Neuronal stem cell (in vitro differentiated cells): ENCODE measurements at places on chromosomes 12 and 14.
A peak's percentile ranks its signal among the peaks of the same experiment; 100 is the strongest.

DNA sequence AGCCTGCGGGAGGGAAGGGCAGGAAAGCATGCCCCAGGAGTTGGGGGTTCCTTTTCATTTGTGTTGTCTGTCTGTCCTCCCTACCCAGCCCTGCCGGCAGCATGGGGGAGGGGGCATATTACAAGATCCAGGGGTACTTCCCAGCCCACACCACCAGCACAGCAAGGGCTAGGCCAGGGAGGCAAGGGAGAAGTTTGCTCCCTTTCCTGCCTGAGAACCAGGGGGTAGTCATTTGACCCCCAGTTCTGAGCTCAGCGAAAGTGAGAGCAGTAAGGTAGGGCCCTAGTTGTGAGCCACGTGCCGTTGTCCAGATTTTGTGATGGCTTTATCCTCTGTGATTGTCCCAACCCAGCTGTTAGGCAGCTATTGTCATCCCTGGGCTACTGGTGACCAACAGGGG, 364.7 kb downstream of the BCL11B start:
- DNase-seq = no peak

- DNase-seq = no peak
These were observed 86.9 kb upstream of the STXBP6 start for GRCh38 chr14:25136811-25137210.

- peak; percentile 56 for DNase-seq
These were observed at the start of gene C14orf39 for GRCh38 chr14:60485598-60486251. TSS of gene C14orf39 (minus strand) at chr14:60486063. CDS start at chr14:60485078, 985 bp downstream.

DNA sequence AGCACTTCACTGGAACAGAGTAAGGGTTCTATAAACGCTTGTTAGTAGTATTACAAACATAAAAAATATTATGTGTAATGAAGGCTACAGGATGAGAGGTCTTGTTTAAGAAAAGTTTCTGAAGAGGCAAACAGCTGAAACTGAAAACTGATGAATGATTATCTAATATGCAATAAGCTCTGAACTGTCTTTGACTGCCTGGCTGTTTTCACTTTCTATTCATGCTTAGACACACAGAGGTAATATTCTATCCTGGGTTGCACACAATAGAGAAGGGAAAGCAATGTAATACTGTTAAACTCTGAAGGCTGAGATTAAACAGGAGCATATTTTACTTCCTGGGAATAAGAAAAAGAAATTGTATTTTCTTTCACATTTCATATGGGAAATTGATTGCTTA, 251.3 kb downstream of the ALX1 start:
- DNase-seq = no peak

DNA sequence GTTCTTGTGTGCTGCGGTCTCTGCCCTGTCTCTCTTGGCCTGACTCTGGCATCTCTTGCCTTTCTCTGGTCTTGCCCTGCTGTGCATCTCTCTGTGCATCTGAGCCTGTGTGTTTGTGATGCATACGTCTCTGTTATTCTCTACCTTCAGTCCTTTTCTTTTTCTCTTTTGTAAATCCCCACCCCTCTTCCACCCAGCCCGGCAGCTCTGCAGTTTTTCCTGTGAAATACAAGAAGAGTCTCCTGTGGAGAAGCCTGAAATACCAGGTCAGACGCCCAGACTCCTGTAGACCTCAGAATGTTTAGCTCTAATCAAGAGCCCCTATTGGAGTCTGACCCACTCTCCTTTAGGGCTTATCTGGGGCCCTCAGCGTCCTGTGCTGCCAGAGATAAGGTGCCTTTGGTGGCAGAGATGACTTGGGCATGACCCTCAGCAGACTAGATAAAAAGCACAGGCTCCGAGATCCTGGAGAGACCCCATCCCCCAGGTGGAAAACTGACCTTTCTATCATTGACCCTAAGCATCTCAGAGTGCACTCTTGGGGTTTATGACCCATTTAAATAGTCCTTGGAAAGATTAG, 167.5 kb upstream of the SRRM4 start:
- DNase-seq = no peak

GRCh38 chr14:62253911-62254310, 491.7 kb downstream of the SNAPC1 start:
- DNase-seq = no peak

DNA sequence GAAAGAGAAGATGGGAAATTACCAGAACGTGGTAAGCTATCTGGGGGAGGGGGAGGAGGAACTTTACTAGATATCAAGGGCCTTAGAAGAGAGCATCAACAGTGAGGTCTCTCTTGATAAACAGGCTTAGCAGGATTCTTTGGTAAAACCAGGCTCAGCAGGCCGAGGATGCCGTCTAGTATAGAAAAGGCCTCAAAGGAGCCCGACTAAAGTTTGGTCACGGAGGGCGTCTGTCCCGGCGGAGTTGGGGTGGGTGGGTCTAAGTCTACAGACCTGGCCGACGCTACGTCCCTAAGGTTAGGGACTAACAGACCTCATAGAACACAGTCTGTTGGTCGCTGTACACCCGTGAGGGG, 538 bp upstream of the TIGAR start:
- DNase-seq = peak; percentile 11

DNA sequence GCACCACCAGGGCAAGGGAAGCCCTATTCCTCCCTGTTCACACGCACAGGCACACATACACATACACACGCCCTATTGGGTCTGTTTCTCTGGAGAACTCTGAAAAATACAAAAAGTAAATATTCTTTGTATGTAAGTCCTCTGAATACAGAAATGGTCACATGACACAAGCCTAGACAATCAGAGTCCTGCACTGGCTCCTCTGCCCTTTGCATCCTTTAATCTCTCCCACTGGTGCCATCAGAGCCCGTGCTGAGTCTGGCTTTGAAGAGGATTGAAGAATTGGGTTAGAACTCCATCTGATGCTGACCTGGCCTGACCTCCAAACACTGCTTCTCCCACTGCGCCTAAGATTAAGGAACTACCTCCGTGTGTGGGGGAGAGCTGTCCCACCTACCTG, 273.2 kb upstream of the TBX3 start:
- no peak for DNase-seq

GRCh38 chr12:20194171-20194570, 174.2 kb upstream of the PDE3A start:
- DNase-seq = no peak

- no peak for DNase-seq
These were observed 13.0 kb upstream of the TMTC2 start for GRCh38 chr12:82673698-82674097.

- DNase-seq = no peak
These were observed 920.9 kb upstream of the LRFN5 start for GRCh38 chr14:40685764-40686163.

DNA sequence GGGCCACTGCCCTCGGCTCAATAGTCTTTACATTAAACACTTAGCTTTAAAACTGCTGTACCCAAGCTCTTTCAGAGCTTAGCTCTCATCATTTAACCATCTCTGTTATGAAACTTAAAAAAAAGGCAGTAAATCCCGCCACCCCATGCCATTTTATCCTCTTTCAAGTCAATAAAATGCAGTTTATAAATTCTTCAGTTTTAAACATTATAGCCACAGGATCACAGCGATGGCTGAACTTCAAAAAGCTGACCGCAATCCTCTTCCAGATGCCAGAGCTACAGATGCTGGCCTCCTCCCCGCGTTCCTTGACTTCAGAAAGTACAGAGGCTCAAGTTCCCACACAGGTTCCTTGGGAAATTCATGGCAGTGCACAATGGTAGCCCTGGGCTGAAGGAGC, 4.2 kb downstream of the OR10G3 start:
- DNase-seq = no peak

DNA sequence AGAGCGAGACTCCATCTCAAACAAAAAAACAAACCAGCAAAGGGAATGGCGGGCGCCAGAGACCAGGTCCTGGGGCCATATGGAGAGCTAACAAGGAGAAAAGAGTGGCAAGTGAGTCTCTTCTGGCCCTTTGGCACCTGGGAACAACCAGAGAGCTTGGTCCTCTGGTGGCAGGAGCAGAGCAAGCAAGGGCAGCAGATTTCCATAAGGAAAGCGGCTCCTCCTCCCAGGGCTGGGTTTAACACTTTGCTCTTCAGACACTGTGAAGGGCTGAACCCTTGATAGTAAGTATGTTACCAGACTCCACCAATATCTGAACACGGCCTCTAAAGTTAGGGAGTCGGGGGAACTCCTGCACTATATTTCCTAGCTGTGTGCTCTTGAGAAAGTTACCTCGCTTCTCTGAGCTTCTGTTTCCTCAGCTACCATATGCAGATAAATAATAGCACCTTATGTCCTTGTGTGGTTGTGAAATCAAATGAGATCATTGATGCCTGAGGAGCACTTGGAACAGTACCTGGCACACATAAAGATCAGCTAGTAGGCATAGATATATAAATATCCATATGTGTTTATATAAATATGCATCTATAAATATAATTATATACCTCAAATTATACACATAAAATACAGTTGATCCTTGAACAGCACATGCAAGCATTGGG, 33.4 kb upstream of the PLEKHG6 start:
- no peak for DNase-seq

DNA sequence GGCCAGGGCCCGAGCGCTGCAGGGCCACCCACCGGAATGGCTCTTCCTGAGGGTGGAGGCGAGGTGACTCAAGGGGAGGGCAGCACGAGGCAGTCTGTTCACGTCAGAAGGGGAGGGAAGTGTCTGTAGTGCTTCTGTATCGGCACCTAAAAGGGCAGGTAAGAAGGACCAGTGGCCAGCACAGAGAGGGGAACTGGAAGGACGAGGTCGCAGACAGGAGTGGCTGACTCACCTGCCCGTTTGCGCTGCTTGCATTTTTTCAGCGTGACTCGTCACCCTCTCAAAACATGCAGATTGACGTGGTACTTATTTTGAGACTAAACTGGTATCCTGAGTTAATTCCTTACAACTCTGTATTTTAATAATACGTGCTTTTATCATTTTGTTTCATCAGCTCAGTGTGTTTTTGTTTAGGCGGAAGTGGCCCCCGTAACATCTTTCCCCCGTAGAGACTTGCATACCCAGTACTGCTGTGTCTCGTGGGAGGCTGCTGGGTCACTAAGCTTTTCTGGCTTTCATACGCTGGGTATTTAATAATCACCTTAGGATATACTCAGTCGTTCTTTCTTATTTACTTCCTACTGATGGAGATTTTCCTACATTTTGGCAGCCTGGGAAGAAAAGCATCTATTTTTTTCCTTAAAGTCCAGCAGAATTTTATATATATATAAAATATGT, 26.4 kb downstream of the SFSWAP start:
- no peak for DNase-seq

DNA sequence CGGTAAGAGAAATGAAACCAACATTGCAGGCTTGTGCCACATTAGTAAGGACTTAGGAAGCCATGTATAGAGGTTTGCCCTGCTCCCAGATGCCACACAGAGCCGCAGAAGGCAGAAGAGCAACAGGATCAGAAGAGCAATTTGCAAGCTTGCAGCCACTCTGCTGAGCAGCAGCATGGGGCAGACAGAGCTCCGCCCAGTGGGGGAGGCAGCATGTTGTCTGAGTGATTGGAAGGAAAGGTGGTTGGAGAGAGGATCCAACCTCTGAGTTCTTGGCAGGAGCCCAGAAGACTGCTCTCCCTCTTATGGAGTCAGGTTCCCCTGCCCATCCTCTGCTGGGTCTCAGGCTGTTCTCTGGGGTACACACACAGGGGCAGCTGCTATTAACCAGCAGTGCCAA, 2.3 kb upstream of the KRT6A start:
- no peak for DNase-seq

GRCh38 chr12:106429636-106430035, 72.1 kb downstream of the POLR3B start:
- DNase-seq = no peak

GRCh38 chr12:107431942-107432341, 253.7 kb upstream of the PWP1 start:
- DNase-seq = no peak

DNA sequence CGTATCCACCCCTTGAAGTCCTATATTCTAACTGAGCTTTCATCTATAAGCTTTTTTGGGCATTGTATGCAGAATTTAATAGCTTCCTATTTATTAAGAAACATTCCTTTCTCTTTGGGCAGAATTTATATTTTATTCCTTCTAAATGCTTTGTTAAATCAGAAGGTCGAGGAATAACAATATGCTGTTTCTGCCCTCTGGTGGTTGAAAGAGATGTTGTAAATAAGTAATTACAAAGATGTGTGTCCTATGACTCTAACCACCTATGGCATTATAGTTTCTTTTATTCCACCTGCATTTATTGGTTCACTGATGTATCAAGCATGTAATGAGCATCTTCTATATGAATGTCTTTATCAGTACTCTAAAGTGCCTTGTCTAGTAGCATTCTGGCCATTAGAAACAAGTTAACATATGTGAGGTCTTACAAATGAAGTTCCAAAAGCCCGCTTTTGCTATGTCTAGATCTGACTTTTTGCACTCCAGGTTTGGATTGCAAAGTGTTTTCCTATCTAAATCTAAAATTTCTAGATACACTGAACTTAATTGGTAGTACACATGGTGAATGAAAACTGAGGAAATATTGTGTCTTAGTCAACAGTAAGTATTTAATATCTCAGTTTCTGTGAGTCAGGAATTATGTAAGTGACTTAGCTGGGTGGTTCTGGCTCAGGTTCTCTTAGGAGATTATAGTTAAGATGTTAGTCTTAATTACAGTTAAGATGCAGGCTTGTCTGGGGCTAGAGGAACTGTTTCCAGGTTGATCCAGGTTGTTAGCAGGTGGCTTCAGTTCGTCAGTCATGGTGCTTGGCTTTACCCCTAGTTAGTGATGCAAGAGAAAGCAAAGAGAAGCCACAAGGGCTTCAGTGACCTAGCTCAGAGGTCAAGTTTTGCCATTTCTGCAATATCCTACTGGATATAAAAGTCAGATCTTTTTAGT, 57.5 kb downstream of the PLEKHA5 start:
- peak; percentile 15 for DNase-seq

DNA sequence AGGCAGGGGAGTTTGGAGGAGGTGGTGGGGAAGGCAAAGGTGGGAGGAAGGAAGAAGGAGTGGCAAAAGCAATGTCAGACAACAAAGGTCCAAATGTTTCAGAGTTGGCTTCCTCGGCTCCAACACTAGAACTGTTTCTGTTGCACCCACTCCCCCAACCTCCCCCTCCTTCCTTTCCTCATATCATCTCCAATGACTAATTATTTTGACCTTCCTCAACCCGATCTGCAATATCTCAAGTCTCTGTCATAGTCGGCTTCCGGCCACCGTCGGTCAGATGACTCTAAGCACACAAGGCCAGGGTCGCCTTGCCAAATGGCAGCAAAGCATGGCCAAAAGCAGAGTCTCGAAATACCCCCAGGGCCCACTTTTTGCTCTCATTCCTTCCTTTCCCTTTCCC, 637.0 kb upstream of the TBX3 start:
- DNase-seq = no peak

- no peak for DNase-seq
These were observed 113.2 kb upstream of the EEA1 start for GRCh38 chr12:93042283-93042682.

- no peak for DNase-seq
These were observed 891.1 kb downstream of the TMEM121 start for GRCh38 chr14:106417224-106418049.

DNA sequence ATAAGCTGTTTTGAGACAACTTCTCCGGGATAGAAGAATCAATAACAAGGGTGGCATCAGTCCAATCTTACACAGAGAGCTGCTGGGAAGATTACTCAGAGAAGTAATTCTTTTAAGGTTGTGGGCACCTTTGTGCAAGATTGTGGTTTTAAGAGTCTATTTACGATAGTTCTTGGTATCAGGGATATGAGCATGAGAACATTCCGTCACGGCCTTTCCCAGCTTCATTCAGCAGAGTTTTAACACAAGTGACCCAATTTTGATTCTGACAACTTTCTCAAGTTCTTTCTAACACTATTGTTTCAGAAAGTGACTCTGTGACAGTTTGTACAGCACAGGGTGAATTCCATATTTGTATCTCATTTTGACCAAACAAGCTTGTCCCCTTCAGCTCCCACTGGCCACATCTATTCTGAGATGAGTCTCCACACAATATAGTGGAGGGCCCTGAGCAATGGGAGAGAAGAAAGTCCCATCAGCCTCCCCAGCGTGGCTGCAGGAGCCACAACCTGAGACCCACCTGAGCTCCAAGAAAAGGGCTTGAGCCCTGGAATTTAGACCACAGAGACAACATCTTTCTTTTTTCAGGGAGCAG, 869.2 kb downstream of the TMEM121 start:
- no peak for DNase-seq
